ENCODE measurements at places on chromosomes 4 and X.

DNA sequence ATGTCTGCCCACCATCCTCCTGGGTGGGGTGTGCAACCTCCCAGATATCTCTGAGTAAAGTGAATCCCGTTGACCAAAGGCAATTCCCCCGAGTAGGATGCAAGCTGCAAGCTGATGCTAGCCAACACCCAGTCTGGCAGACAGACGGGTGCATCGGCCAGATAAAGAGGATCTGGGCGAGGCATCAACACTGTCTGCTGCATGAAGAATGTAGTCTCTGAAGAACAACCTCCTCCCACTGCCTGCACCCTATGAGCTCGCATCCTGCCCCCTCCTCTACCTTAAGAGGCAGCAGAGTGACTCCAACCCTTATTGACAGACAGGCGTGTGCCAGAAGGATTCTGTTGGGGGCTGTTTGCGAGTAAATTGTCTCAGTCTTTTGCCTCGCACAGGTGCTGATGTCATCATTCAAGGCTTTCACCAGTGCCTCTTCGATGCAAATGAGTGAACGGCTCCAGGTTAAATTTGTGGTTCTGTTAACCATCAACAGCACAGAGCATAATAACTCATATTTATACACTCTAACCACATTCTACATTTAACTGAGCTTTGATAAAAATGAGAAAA lies 546.9 kb downstream of the BCOR start:
- no peak for DNase-seq

- no peak for DNase-seq
These were observed 20.0 kb upstream of the CAMK2D start for GRCh38 chr4:113781439-113782040.

GRCh38 chrX:109709129-109709631 lies 23.9 kb downstream of the ACSL4 start:
- DNase-seq, result no peak

DNA sequence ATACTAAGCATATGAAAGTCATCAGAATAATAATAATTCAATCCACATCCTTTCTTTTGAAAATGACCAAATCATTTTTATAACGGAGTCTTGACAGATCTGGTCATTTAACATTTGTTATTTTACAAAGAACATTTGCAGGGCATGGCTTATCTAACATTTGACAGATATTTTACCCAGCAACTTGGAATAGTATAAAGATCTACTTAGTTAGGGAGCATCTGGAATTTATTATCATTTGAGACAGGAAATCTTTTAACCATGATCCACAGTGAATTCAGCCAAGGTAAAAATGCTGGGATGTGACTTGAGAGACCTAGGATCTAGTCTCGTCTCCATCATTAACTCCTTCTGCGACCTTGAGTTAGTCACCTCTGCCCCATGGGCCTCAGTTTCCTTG lies 22.4 kb downstream of the STARD8 start:
- no peak for DNase-seq

GRCh38 chr4:164575861-164576260 lies 178.1 kb upstream of the SMIM31 start:
- no peak for DNase-seq

- DNase-seq, result no peak
These were observed 410.3 kb downstream of the RPA4 start for GRCh38 chrX:97294041-97294440.

DNA sequence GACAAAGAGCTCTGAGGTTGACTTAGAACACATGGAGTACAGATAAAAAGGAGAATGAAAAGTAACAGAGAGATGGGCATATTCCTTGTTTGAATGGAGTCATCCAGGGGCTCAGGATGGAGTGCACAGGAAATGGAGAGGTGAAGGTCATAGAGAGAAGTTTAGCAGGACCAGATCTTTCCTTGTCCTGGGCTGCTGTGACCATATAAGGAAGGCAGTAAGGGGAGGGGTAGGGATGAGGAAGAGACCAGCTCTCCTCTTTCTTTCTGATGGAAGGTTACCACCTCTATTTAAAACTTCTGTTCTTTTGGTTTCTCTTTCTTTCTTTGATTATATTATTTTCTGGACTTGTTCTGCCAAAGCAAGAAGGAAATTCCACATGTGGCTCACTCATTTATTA lies 27.0 kb downstream of the AR start:
- no peak for DNase-seq

- DNase-seq, result no peak
These were observed 3.2 kb upstream of the RIPPLY1 start for GRCh38 chrX:106906361-106906760.

All from iPS DF 19.7 (cell line).